ENCODE measurements at places on chromosomes 2 and 18. TPM values are rescaled to one million over a fixed set of nuclear protein-coding genes. Genes with fewer than 3 reads are reported as not detected.
A peak's percentile ranks its signal among the peaks of the same experiment; 100 is the strongest.

The SCYGR4 gene
- total RNA-seq, result not detected

GRCh38 chr2:71832844-71833243, 314.8 kb downstream of the CYP26B1 start:
- H3K4me1 ChIP-seq, result no peaks in the 10 kb centered on the region
- no peaks in the 10 kb centered on the region for H3K36me3 ChIP-seq
- no peak overlapping the region for H3K4me3 ChIP-seq

DNA sequence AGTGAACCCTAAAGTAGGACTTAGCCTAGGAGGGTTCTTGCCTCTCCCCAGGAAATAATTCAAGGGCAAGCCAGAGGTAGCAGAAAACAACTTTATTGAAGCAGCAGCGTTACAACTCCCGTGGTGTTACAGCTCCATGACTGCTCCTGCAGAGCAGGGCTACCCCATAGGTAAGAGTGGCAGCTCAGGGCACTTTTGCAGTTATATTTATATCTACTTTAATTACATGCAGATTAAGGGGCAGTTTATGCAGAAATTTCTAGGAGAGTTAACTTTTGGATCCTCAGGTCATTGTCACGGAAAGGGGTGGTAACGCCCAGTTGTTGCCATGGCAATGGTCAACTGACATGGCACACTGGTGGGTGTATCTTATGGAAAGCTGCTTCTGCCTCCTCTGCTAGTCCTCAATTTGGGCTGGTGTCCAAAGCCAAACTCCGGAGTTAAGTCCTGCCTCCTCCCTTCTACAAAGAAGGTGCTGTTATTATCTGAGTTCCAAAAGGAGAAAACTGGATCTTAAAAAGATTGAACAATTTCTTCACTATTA, 1413.0 kb downstream of the DSC3 start:
- H3K4me3 ChIP-seq, result no peak overlapping the region
- H3K4me1 ChIP-seq, result no peaks in the 10 kb centered on the region
- no peak overlapping the region for H3K27ac ChIP-seq
- no peaks in the 10 kb centered on the region for H3K27me3 ChIP-seq
- no peaks in the 10 kb centered on the region for H3K36me3 ChIP-seq

GRCh38 chr2:32562906-32563305, 64.9 kb upstream of the TTC27 start:
- no peaks in the 10 kb centered on the region for H3K4me1 ChIP-seq
- H3K4me3 ChIP-seq, result no peak overlapping the region
- DNase-seq, result no peak
- no peak overlapping the region for H3K27ac ChIP-seq

- no peaks in the 10 kb centered on the region for H3K36me3 ChIP-seq
- no peak overlapping the region for H3K4me3 ChIP-seq
- H3K4me1 ChIP-seq, result no peaks in the 10 kb centered on the region
- no peak for DNase-seq
These were observed 187.8 kb upstream of the COL3A1 start for GRCh38 chr2:188786368-188786841.

DNA sequence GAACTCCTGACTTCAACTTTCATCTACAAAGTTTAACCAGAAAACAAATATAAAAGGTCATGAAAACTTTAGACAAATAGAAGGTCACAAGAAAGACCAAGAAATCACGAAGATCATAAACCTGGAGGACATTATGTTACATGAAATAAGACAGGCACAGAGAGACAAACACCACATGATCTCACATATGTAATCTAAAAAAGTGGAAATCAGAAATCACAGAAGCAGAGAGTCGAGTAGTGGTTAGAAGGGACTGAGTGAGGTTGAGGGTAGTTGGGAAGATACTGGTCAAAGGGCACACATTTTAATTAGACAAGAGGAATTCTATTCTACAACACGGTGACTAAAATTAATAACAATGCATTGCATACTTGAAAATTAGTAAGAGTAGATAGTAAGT, 1.4 kb downstream of the GCFC2 start:
- H3K36me3 ChIP-seq, result no peaks in the 10 kb centered on the region
- no peaks in the 10 kb centered on the region for H3K27me3 ChIP-seq
- H3K4me3 ChIP-seq, result peak overlapping the region; percentile 68

DNA sequence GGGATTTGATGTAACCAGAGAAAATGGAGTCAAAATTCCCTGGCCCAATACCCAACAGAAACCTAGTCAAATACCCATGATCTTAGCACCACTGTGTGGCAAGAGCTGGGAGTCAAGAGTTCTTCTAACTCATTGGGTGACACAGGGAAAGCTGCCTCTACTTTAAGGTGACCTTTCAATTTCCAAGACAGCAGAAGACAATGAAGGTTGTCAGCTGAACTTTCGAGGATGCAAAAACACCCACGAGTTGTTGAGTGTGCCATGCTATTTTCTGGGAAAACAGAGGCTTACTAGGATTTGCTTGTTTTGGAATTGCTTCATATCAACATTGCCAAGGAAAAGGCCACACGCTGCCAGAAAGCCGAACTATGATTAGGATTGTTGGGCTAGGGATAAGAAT, 61.6 kb upstream of the CYRIA start:
- no peaks in the 10 kb centered on the region for H3K27me3 ChIP-seq
- no peaks in the 10 kb centered on the region for H3K36me3 ChIP-seq

GRCh38 chr2:100230754-100231153, 88.4 kb upstream of the AFF3 start:
- DNase-seq, result no peak
- H3K27ac ChIP-seq, result no peak overlapping the region
- no peaks in the 10 kb centered on the region for H3K27me3 ChIP-seq
- no peaks in the 10 kb centered on the region for H3K36me3 ChIP-seq
- H3K4me3 ChIP-seq, result no peak overlapping the region
